ENCODE measurements at places on chromosomes 5 and 9. TPM values are rescaled to one million over a fixed set of nuclear protein-coding genes. Genes with fewer than 3 reads are reported as not detected.

NPDC1 gene
- total RNA-seq, result 171 TPM

DNA sequence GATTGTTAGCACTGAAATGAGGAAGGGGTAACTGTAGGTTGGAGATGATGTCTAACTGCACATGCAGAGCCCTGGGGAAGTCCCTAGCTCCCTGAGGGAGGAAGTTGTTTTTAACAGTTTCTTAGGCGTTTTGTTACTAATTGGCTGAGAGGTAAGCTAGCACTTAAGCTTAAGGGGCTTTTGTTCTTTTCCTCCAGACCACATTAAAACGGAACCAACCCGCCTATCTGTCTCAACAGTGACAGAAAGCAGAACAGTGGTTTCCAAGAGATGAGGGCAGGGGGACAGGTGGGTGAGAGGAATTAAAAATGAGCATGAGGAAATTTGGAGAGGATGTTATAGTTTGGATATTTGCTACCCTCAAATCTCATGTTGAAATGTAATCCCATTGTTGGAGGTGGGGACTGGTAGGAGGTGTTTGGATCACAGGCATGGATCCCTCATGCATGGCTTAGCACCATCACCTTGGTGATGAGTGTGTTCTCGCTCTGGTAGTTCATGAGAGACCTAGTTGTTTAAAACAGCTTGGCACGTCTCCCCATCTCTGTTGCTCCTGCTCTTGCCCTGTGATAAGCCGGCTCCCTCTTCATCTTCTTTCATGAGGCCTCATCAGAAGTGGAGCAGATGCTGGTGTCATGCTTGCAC lies 38.9 kb downstream of the LYRM7 start:
- H3K27me3 ChIP-seq, result no peaks in the 10 kb centered on the region
- no peaks in the 10 kb centered on the region for H3K36me3 ChIP-seq
- no peaks in the 10 kb centered on the region for H3K4me1 ChIP-seq

RAI14 gene
- 47.9 TPM for total RNA-seq

DNA sequence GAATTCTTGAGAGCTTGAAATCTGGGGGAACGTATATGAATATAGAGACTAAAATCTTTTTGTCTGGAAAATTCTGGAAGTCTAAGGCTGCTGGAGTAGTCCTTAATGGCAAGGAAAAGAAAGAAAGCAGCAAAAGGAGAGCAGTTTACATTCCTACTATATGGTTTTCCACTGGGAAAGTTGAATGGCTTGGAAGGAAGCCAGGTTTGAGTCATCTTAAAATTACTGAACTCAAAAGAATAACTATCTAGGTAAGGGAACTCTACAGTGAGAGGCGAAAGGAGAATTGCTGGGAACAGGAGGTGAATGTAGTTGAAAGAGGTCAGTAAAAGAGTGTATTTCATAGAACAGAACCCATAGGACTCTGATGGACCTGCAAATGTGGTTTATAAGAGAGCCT lies 258.1 kb upstream of the EDIL3 start:
- DNase-seq, result peak; percentile 28
- H3K27ac ChIP-seq, result no peak overlapping the region
- H3K36me3 ChIP-seq, result no peaks in the 10 kb centered on the region
- H3K4me3 ChIP-seq, result no peak overlapping the region
- peaks cover 24% of the 10 kb centered on the region for H3K27me3 ChIP-seq
- H3K4me1 ChIP-seq, result no peaks in the 10 kb centered on the region

GRCh38 chr9:36781533-36781932 lies 208.8 kb downstream of the MELK start:
- H3K27ac ChIP-seq, result no peak overlapping the region
- peaks cover 12% of the 10 kb centered on the region for H3K4me1 ChIP-seq
- H3K27me3 ChIP-seq, result peaks cover 76% of the 10 kb centered on the region
- no peaks in the 10 kb centered on the region for H3K36me3 ChIP-seq

TMEM174 gene
- not detected for total RNA-seq

DNA sequence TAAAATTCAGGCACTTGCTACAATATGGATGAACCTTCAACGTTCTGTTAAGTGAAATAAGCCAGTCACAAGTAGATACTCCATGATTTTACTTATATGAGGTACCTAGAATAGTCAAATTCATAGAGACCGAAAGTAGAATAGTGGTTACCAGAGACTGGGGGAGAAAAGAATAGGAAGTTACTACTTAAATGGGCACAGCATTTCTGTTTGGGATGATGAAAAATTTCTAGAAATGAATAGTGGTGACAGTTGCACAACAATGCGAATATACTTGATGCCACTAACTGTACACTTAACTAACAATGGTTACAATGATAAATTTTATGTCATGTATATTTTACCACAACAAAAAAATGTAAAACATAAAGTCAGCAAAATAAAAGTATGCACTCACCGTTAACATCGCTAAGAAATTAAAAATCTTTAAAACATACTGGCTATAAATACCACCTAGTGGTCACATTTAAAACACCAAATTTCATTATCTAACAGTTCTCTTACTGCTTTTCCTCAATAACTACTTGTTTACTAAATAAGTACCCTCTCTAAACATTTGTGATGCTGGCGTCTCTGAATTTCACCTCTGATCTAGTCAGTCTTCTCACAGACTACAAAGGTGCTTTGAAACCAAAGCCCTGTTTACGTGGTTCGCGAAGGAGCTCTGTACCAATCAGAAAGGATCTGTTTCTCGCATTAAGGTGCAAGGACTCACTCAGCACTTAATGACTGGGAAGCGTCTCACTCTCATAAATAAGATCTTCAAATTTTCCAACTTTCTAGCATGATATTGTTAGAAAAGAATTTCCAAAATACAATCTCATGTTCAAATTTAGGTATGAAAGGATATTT lies 22.7 kb downstream of the KIF3A start:
- no peaks in the 10 kb centered on the region for H3K27me3 ChIP-seq
- no peak overlapping the region for H3K27ac ChIP-seq
- H3K4me1 ChIP-seq, result no peaks in the 10 kb centered on the region
- no peak for DNase-seq

TGFBI gene
- 892 TPM for total RNA-seq
